ENCODE measurements at places on chromosomes 6 and 20.

GRCh38 chr6:27864906-27865849 lies 47.0 kb downstream of the OR2B2 start:
- peak; percentile 96 for DNase-seq

- DNase-seq: no peak
These were observed 1.3 kb upstream of the FOXF2 start for GRCh38 chr6:1387876-1388629.

DNA sequence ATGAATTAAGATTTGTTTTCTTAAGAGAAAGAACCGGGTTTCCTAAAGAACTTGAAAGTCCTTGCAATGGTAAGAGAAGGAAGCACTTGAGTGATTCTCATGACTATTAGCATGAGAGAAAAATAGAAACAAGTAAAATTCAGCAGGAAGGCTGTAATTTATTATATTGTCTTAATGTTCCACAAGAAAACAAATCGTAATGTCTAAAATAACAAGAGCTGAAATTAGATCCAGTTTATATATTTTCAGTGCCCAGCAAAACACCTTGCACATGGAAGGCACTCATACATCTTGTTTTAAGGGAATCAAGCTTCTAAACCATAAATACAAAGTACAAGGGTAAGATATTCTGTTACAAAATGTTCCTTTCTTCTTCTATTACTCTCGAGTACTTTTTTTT lies 229.4 kb upstream of the PLN start:
- no peak for DNase-seq

GRCh38 chr6:26379292-26379691 lies 3.6 kb upstream of the BTN2A2 start:
- DNase-seq: no peak

- DNase-seq: no peak
These were observed 20.1 kb downstream of the NSFL1C start for GRCh38 chr20:1446536-1446935.

GRCh38 chr6:34423254-34423653 lies 2.6 kb downstream of the RPS10 start:
- DNase-seq: no peak
